ENCODE measurements at places on chromosomes 12 and 14.

DNA sequence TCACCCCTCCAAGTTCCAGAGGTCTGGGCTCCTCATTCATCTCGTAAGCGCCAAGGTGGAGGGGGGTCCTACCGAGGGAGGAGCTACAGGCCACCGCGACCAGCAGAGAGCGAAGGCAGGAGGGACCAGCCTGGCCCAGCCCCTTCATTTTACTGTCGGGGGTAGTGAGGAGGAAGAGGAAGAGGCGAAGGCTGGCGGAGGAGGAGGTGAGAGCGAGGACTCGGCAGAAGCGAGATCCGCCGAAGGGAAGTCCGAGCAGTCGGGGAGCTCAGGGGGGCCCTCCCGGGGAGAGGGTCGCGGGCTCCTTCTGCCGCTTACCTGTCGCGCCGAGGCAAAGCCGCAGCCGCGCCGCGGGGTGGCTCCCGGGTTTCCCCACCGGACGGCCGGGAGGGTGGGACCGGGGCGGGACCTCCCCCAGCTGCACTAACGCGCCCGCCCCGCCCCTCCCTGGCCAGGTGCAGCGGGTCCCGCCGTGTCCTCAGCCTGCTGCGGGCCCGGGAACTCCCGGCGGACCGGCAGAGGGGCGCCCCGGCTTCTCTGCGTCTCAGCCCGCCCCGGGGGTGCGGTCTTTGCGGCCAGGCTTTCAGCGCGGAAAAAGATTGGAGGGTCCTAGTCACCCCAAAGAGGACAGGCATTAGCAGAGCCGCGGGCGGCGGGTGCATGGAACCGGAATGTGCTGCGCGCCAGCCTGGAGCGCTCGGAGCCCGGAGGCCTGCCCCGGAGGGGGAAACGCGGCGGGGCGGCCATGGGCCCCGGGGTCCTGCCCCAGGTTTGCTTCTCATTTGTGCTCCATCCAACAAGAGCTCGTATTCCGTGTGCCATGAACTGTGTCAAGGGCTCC, at the start of gene GALNT6:
Gene GALNT6 (minus strand): TSS at position 124 of the 841 bp plus-strand sequence. CDS start 11,625 bp downstream, outside the sequence.
- peak within 1 kb of the TSS; percentile 78 for H3K27ac ChIP-seq
- peak within 1 kb of the TSS; percentile 91 for H3K4me3 ChIP-seq
- DNase-seq = peak; percentile 57
- H3K27me3 ChIP-seq = no peaks in the 10 kb centered on the region
- H3K4me1 ChIP-seq = peaks cover 85% of the 10 kb centered on the region
- H3K36me3 ChIP-seq = no peaks in the 10 kb centered on the region

- no peaks in the 10 kb centered on the region for H3K27me3 ChIP-seq
- H3K4me3 ChIP-seq = no peak overlapping the region
- no peak for DNase-seq
- H3K36me3 ChIP-seq = peaks cover 15% of the 10 kb centered on the region
Measured at GRCh38 chr12:107431942-107432341, 253.7 kb upstream of the PWP1 start.

DNA sequence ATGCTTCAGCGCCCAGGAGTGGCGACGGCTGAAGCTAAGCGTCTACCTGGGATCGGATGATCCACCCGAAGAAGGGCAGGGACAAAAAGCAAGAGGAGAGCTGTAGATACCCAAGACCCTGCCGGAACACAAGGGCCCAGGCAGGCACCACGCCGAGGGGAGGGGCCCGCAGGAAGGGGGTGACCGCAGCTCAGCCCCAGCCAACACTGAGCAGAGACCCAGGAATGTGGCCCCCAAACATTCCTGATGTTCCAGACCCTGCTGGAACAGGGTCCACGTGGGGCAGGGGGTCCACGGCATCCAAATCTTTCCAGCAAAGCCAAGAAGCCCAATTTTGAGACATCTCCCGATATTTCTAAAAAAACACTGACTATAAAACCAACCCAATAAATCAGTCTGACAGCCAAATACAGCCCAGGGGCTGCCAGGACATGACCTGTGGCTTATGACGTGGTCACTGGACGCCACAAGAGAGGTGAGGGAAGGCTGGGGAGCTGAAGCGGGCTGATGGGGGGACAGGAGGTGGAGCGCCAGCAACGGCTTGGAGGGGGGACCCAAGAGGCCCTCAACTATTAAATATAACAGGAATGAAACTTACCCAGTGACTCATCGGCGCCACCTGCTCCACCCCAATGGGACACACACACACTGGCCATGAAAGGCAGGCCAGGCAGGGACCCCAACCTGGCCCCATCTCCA, 58.9 kb downstream of the NCOR2 start:
- H3K4me3 ChIP-seq = no peak overlapping the region
- H3K27me3 ChIP-seq = no peaks in the 10 kb centered on the region
- DNase-seq = no peak

GRCh38 chr12:9099552-9100190, 16.0 kb downstream of the A2M start:
- H3K4me3 ChIP-seq = no peak overlapping the region
- H3K27me3 ChIP-seq = no peaks in the 10 kb centered on the region
- no peak for DNase-seq
- no peak overlapping the region for H3K27ac ChIP-seq

GRCh38 chr14:20197459-20197858, 6.8 kb downstream of the OR11G2 start:
- no peak overlapping the region for H3K4me3 ChIP-seq
- H3K27ac ChIP-seq = no peak overlapping the region
- DNase-seq = no peak

GRCh38 chr14:22598896-22599244, 770 bp downstream of the ABHD4 start:
- peak; percentile 30 for DNase-seq
- H3K36me3 ChIP-seq = peaks cover 23% of the 10 kb centered on the region
- no peaks in the 10 kb centered on the region for H3K27me3 ChIP-seq

GRCh38 chr14:85247071-85247470, 282.9 kb upstream of the FLRT2 start:
- no peak for DNase-seq
- H3K36me3 ChIP-seq = no peaks in the 10 kb centered on the region
- H3K4me3 ChIP-seq = no peak overlapping the region

- H3K4me3 ChIP-seq = no peak overlapping the region
- H3K27ac ChIP-seq = no peak overlapping the region
- H3K4me1 ChIP-seq = no peaks in the 10 kb centered on the region
- DNase-seq = no peak
- H3K27me3 ChIP-seq = peaks cover 2% of the 10 kb centered on the region
- H3K36me3 ChIP-seq = peaks cover 33% of the 10 kb centered on the region
Measured at GRCh38 chr14:73227812-73228781, 9.2 kb upstream of the PAPLN start.

- H3K27me3 ChIP-seq = no peaks in the 10 kb centered on the region
- DNase-seq = no peak
- peaks cover 9% of the 10 kb centered on the region for H3K4me1 ChIP-seq
- no peak overlapping the region for H3K27ac ChIP-seq
Measured at GRCh38 chr12:124047045-124047566, 74.1 kb downstream of the ZNF664 start.

GRCh38 chr14:61577506-61577931, 117.8 kb upstream of the HIF1A start:
- H3K27ac ChIP-seq = no peak overlapping the region
- DNase-seq = no peak
- no peaks in the 10 kb centered on the region for H3K27me3 ChIP-seq

GRCh38 chr12:113112043-113112899, 23.3 kb downstream of the RASAL1 start:
- no peak overlapping the region for H3K4me3 ChIP-seq
- no peaks in the 10 kb centered on the region for H3K36me3 ChIP-seq
- H3K4me1 ChIP-seq = peaks cover 14% of the 10 kb centered on the region
- H3K27me3 ChIP-seq = peaks cover 6% of the 10 kb centered on the region
- no peak overlapping the region for H3K27ac ChIP-seq
- no peak for DNase-seq

GRCh38 chr12:111450676-111451075, 45.0 kb downstream of the SH2B3 start:
- H3K27ac ChIP-seq = peak overlapping the region; percentile 80
- H3K4me1 ChIP-seq = peaks cover 10% of the 10 kb centered on the region
- H3K27me3 ChIP-seq = no peaks in the 10 kb centered on the region
- no peak overlapping the region for H3K4me3 ChIP-seq
- peaks cover 9% of the 10 kb centered on the region for H3K36me3 ChIP-seq
- no peak for DNase-seq

- peaks cover 6% of the 10 kb centered on the region for H3K4me1 ChIP-seq
- peaks cover 16% of the 10 kb centered on the region for H3K27me3 ChIP-seq
- no peak overlapping the region for H3K27ac ChIP-seq
- no peak for DNase-seq
- no peaks in the 10 kb centered on the region for H3K36me3 ChIP-seq
Measured at GRCh38 chr14:94964181-94964580, 193.1 kb downstream of the DICER1 start.

DNA sequence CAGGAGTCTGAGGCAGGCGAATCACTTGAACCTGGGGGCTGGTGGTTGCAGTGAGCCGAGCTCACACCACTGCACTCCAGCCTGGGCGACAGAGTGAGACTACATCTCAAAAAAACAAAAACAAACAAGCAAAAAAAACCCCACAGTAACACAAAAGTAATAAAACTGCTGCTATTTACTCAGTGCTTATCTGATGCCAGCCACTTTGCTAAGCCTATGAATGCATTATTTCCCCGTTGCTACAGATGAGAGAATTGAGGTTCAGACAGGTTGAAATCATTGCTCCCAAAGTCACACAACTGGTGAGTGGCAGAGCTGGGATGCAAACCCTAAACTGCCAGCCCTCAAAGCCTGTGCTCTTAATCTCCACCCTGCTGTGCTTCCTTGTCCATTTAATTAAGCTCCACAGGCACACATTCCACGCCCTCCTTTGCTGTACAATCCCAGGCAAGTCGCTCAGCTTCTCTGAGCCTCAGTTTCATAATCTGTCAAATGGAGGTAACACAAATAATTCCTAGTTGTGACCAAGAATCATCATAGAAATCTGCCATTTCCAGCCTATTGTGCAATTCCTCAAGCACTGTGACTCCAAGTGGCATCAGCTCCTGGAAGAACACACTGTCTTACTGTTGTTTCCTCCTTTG, 5.7 kb upstream of the OAS3 start:
- no peak overlapping the region for H3K27ac ChIP-seq
- DNase-seq = no peak
- H3K36me3 ChIP-seq = no peaks in the 10 kb centered on the region
- no peak overlapping the region for H3K4me3 ChIP-seq

GRCh38 chr14:66196670-66197069, 289.5 kb upstream of the CCDC196 start:
- no peak overlapping the region for H3K27ac ChIP-seq
- no peaks in the 10 kb centered on the region for H3K4me1 ChIP-seq
- DNase-seq = no peak
- no peaks in the 10 kb centered on the region for H3K36me3 ChIP-seq
- no peak overlapping the region for H3K4me3 ChIP-seq
- peaks cover 29% of the 10 kb centered on the region for H3K27me3 ChIP-seq

Data from naive thymus-derived CD8-positive, alpha-beta T cell (primary cell).